ENCODE measurements at places on chromosomes 2 and 18.

- no peak for DNase-seq
Measured at GRCh38 chr2:108594982-108595464, 60.8 kb downstream of the LIMS1 start.

DNA sequence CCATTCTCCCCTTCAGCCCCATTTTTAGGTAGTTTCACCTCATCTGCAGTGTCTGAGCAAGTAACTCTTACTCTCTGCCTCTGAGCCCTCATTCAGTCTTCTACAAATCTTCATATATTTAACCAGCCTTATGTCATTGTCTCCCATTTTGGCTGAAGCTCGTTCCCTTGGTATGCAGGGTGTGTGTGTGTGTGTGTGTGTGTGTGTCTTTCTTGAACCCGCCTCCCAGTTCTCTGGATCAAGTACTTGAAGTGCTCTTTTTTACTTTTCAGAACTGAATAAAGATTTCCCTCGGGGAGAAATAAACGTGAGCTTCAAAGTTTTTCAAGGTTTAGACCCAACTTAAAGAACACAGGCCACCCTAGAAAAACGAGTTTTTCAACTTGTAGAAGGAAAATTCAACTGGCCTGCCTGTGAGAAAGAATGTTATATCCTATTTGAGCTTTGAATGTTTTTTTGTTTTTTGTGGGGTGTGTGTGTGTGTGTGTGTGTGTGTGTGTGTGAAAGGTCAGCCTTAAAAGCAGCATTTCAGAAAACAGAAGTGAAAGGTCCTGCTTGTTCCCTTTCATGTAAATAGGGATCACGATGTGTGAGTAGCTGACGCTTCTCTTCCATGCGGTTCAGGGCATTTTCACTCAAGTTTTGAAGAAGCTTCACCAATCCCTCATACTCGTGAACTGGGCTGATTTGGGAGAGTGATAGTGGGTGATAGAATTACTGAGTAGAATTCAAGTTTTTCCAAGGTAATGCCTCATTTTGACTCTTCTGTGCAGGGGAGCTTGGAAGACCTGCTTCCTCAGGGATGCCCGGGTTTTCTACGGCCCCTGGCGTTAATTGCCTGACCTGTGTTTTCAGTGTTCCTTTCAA lies 50.6 kb upstream of the EML6 start:
- no peak for DNase-seq

- DNase-seq: no peak
Measured at GRCh38 chr2:113148606-113149552, 21.5 kb downstream of the IL1RN start.

DNA sequence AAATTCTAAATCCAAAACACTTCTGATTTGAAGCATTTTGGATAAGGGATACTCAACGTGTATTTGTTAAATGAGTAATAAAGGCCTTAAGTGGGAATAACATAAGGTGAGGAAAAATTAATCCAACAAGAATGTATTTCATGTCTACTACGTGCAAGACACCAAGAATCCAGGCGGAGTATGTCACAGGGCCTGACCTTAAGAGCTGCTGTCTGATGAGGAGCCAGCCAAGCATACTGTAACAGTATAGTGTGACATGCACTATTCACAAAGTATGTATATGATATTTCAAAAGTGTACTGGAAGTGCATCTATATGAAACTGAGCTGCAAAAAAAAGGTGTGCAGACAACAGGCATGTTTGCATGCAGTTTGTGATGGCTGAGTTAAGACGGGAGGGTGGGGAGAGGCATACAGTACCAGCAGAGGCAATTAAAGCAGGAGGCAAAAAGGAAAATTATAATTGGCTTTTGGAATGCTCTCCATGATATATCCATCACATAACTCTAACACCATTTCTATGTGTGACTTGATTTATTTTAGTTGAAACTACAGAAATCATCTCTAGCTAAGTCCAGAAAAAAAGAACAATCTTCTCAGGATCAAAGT lies 18.2 kb downstream of the IWS1 start:
- no peak for DNase-seq

DNA sequence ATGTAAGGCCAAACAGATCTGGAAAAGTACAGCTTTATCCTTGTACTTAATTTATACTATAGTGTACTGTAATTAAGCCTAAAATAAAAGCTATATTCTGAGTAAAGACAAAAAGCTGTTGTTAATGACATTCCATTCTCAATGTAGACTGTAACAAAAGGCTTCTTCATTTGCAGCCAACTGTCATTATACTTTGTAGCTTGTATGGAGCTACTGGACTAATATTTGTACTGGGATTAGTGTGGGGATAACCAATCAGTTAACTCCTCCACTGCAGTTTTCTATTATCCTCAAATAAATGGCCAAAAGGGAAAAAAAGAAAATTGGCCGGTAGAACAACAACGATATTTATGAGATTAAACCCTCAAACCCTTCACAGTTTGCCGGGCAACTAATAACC lies 66.5 kb downstream of the STK39 start:
- no peak for DNase-seq

- no peak for DNase-seq
Measured at GRCh38 chr2:106358081-106358480, 110.1 kb downstream of the RGPD3 start.

- no peak for DNase-seq
Measured at GRCh38 chr18:49666045-49666775, 104.4 kb downstream of the LIPG start.

GRCh38 chr2:12923907-12924610 lies 207.3 kb downstream of the TRIB2 start:
- no peak for DNase-seq

DNA sequence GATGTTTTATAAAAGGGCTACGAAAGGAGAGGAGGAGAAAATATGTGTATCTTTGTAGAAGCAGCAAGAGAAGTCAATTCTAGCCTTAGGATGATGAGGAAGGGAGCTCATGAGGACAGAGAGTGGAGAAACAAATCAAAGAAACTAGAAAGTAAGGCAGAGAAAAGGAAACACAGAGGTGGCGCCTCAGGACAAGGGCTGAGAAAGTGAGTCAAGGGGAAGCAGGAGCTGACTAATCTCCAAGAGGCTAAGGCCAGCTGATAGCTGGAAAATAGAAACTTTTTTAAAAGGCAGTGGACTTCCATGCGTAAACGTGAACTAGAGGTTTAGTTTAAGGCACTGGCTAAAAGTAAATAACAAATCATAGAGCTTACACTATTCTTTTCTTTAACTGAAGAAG lies 173.3 kb downstream of the ANKRD44 start:
- DNase-seq: no peak

- no peak for DNase-seq
Measured at GRCh38 chr18:63257453-63257852, 62.1 kb downstream of the BCL2 start.

DNA sequence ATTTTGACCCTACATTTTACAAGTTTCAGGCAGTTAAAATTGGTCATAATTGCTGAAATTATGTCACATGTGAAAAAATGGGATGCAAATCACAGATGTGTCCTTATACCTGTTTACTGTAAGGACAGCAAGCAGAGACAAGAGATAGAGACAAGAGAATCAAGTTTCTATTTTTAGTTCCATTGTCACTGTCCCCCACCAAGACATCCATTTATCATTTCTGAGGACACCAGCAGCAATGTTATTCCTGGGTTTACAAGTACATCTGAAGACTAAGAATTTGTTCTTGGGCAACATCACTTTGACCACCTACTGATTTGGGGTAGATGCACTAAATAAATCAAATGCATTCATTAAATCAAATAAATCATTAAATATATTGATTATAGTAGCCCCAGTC lies 1111.7 kb downstream of the DPP10 start:
- no peak for DNase-seq

DNA sequence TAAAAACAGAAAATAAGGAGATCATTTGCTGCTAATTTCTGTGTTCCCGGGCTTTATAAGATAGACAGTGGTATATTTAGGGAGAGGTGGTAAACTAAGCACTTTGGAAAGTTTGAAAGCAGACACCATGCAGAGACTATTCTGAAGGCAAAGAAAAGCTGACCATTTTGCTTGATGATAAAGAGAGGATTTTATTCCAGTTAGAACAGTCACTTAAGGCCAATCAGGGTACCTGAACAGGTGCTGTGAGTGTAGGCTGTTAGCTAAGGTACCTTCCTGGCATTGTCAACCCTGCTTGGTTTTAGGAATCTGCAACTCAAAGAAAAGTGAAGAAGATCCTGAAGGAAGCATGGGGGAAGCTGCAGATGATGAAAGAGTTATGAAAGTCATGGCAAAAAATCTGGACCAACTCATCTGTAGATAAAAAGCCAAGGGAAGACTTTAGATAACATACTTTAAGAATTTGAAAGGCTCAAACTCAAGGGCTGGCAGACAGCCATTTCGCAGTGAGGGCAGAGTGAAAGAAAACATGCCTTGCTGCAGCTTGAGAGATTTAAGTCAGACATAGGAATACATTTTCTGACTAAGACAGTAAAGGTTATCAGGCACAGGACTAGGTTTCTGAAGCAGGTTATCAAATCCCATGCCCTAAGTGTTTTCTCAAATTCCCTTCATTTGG lies 80.1 kb upstream of the ARL5A start:
- no peak for DNase-seq

- peak; percentile 5 for DNase-seq
Measured at GRCh38 chr2:37156071-37156856, 516 bp downstream of the EIF2AK2 start.

DNA sequence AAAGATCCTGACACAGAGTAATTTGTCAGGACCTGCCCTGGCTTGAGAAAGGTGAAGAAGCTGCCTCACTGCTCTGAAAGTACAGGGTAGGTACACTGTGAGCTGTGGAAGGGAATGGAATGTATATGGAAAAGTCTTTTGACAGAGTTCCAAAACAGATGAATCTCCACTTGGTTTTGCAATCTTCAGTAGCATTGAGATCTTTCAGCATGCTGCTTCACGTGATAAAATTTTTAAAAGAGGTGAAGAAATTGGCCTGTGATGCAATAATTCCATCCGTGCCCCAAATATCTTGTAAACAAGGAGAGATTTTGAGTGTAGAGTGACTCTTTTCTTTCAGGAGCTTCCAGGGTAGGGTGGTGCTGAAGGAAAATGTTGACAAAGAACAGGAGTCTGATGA lies 123.1 kb downstream of the OSR1 start:
- DNase-seq: no peak

DNA sequence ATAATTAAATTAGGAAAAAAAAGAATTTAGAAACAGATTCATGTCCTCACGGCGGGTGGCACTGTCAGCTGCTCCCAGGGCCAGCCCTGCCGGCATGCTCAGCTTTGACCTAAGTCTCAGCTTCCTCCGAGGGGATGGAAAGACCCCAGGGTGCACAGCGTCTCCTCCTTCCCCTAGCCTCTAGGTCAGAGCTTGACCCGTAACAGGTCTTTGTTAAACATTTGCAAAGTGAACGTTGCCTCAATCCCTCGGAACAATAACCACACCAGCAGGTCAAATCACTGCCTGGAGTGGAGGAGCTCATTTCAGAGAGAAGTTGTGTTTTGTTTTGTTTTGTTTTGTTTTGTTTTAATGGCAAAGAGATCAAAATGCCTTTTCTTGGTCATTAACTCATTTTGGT lies 171.3 kb downstream of the TMEM18 start:
- no peak for DNase-seq

DNA sequence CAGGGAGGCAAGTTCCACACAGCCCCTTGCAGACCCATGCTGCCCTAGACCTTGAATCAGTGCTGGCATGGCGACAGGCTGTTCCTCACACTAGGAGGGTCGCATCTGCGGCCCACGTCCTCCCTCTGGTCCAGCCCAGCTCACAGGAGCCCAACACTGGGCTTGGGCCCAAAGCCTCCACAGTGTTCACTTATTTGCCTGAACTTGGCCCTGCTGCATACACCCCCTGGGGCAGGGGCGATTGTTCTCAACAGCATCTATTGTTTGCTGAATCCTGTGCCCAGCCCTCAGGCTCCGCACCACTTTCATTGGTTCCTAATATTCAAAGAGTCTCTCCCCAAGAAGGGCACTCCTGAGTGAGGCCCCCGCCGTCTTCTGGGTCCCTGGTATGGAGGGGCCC lies 90.7 kb downstream of the ZBTB7C start:
- no peak for DNase-seq

GRCh38 chr18:47682876-47683275 lies 247.6 kb downstream of the SMAD2 start:
- no peak for DNase-seq

DNA sequence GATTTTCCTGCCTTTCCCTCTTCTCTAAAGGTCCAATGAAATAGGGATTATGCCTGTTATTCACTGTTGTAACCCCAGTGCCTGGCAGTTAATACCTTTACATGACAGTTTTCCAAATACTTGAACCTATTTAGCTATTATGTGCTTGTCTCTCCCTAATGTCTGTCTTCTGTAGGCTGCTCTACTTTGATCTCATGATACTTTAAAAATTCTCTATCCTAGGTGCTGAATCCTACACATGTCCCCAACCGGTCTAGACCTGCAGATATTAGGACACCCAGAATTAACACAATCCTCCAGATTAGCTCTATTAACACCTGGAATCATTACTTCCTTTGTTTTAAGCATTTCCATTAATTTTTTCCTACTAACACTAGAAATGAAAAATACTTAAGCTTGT lies 7.3 kb downstream of the CEBPZ start:
- DNase-seq: no peak

- no peak for DNase-seq
Measured at GRCh38 chr2:18701981-18702380, 112.6 kb upstream of the NT5C1B start.

DNA sequence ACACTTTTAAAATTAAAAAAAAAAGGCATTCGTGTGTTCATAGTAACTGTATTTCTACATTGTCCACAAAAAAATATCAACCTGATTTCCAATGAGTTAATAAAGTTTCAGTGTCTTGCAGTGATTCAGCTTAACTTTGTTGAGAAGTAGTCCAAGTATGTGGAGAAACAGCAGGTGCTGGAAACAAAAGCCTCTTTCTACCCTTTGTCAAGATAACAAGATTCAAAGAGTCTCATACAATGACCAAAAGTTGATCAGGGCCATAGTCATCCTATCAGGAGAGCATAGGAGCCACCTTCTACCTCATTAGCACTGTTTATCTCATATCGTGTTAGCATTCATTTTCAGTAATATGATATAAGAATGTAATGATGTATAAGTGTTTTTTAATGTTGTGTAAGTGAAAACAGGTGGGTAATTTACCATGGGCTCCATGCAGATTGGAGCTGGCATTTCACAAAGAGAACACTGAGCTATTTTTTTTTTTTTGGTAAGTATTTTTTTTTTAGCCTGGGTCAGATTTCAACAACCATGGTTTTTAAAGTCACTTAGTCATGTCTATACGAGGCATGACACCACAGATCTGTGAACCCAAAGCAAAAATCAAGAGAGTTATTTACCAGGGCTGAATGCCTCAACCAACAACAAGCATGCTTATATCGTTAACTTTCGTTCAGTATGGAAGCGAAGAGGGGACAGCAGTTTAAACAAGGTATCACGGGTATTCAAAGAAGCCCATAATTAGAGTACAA lies 165.0 kb upstream of the ZNF521 start:
- no peak for DNase-seq

GRCh38 chr2:195501746-195502145 lies 155.3 kb upstream of the SLC39A10 start:
- no peak for DNase-seq

GRCh38 chr2:96158554-96158940 lies 13.3 kb upstream of the DUSP2 start:
- DNase-seq: no peak

- no peak for DNase-seq
Measured at GRCh38 chr2:23404426-23404825, 19.4 kb downstream of the KLHL29 start.

All from stimulated activated CD4-positive, alpha-beta T cell treated with anti-CD3 and anti-CD28 coated beads, TNF-alpha, amount 100 ng/mL, for 1 hour (primary cell).